ENCODE measurements at places on chromosomes 7 and 10.

DNA sequence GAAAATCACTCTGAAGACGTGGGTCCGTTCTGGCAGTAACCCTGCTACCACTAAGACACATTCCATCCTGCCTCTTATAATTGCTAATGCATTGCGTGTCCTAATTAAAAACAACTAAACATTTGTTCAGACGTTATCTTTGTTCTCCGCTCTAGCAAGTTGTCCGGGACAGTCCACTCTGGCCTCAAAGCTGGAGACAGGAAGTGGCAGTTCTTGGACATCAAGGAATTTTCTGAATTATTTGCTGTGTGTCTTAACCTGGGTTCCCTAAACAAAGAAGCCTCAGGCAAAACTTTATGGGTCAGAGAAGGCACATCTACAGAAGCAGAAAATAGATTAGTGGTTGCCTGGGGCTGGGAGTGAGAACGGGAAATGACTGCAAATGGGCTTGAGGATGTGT lies 199.1 kb downstream of the CALN1 start:
- no peak for DNase-seq

DNA sequence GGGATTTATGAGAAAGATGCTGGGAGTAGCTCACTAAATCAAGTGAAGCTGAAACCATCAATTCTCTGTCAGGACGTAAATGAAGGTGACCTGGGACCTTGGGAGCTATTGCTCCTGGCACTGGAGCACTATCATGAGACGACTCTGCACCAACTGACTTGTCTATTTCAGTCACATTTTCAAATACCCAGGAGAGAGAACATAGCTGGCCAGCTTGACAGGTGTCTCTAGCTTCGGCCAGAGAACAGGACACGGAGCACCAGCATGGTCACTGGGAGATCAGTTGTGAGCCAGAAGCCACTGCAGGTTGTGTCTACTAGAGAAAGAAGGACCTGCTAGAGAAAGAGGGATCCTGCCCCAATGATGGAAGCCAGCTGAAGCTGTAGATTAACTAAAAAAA lies 17.4 kb upstream of the ATOH7 start:
- DNase-seq = no peak

- no peak for DNase-seq
Observed at GRCh38 chr10:103835096-103836050, 20.0 kb downstream of the SH3PXD2A start.

DNA sequence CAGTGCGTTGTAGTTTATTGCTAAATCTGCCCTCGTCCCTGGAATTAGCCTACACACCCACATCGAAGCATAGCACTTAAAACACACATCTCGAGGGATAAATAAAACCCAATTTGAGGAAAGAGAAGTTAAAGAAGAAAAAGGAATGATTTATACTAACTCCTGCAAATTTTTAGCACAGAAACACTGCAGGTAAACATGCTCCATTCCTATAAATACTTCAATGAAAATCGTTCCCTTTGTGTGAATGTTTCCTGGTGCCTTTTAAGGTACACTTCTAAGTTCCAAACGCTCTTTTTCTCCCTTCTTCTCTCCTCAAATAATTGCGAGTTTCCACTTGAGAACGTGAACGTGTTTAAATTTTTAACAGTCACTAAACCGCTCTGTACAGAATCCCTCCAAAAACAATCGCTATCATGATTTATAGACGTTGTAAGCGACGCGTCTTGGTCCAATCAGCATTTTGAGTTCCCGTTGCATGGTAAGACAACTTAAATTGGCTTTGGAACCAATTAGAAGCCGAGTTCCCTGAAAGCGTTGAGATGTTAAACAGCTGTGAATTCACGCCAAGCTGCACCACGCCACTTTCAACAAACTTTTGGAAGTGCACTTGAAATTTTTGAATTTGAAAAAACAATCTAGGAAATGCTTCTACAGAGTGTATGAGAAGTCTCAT lies 12.5 kb upstream of the EBLN1 start:
- DNase-seq = no peak

DNA sequence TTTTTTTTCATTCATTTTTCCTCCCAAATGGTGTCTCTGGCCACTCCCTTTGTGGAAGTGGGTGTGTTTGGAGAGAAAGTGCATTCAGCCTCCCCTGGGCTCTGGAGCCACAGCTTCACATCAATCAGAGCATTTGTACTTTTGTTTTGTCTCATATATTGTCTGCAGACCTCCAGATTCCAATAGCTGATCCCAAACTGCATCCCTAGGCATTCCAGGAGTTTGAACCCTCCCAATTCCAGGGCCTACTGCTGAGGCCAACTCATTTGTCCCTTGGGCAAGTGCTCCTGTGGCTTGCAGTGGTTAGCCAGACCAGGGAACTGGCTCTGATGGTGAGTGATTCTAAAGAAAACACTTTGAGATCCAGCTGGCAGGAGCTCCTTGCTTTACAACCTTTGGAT lies 163.3 kb downstream of the IPMK start:
- no peak for DNase-seq

DNA sequence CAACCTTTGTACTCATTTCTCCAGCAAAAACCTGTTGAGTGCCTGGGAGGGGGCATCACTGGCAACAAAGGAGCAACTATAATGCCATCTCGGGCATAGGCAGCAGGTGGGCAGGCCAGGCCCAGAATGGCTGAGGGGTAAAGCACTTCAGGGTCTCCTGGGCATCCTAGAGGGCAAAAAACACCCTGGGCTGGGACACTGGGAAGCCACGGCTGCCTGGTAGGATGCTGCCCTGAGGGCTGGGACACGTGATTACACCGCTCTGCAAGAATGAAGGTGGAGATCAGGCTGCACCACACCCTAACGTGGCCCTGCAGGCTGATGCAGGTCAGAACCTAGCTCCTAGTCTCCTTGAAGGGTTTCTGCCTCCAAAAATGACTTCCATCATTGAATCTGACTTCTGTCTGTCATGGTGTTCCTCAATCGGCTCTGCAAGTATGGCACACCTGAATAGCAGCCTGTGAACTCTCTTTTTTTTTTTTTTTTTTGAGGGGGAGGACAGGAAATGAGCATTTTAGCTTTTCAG lies 4.5 kb upstream of the TRAPPC14 start:
- no peak for DNase-seq

GRCh38 chr7:139972029-139972428 lies 90.7 kb downstream of the PARP12 start:
- no peak for DNase-seq

GRCh38 chr7:70156057-70156456 lies 557.8 kb downstream of the AUTS2 start:
- DNase-seq = no peak

DNA sequence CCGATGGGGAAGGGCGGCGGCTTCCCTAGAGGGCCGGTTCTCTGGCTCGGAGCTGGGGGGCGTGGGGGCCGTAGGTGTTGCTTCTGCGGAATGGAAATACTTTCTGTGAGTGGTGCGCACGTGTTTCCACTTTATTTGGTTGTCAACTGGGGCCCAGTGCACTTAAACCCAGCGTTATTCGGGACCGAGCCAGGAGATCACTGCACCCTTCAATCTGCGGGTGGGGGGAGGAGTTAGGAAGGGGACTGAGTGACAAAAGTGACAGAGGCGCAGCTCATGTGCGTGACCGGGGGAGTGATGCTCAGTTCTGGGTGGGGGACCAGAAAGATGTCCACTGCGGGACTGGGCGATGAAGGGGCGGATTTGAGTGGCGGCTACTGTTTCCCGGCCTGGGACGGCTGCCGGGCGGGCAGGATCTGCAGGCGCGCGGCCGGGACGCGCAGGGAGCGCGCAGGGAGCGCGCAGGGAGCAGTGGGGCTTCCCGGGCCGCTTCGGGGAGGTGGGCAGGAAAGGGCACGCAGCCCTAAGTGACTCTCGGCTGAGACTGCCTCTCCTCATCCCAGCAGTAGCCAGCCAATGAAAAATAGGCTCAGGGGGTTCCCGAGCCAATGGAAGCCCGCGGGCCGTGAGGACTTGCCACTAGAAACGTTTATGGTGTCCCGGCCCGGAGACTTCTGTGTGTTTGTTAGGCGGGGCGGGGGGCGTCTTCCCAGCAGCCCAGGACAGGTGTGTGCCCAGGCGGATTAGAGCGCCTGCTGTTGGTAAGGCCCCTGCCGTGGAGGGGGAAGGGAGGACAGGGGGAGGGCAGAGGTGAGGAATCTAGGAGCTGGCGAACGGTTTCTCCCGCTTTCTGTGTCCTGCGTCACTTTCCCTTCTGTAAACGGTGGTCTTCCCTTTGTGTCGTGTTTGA lies 54.3 kb upstream of the KDM7A start:
- no peak for DNase-seq

DNA sequence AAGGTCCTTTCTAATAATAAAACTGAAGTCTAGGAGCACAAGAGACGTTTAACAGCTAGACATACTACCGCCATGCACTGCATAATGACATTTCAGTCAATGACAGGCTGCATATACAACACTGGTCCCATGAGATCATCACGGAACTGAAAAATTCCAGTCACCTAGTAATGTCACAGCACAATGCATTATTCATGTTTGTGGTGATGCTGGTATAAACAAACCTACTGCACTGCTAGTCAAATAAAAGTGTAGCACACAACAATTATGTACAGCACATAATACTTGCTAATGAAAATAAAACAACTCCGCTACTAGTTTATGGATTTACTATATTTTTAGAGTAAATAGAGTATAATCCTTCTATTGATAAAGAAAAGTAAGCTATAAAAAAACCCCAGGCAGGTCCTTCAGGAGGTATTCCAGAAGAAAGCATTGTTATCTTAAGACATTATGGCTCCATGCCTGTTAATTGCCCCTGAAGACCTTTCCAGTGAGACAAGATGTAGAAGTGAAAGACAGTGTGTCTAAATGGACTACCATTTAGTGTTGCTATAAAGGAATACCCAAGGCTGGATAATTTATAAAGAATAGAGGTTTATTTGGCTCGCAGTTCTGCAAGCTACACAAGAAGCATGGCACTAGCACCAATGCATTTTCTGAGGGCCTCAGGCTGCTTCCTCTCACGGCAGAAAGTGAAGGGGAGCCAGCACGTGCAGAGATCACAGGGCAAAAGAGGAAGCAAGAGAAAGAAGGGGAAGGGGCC lies 47.1 kb downstream of the HIBADH start:
- DNase-seq = no peak

GRCh38 chr7:106965108-106965507 lies 79.4 kb upstream of the PRKAR2B start:
- DNase-seq = no peak

- DNase-seq = no peak
Observed at GRCh38 chr10:63429281-63429680, 36.5 kb downstream of the JMJD1C start.

GRCh38 chr10:79424221-79425073 lies 21.0 kb downstream of the ZCCHC24 start:
- no peak for DNase-seq

DNA sequence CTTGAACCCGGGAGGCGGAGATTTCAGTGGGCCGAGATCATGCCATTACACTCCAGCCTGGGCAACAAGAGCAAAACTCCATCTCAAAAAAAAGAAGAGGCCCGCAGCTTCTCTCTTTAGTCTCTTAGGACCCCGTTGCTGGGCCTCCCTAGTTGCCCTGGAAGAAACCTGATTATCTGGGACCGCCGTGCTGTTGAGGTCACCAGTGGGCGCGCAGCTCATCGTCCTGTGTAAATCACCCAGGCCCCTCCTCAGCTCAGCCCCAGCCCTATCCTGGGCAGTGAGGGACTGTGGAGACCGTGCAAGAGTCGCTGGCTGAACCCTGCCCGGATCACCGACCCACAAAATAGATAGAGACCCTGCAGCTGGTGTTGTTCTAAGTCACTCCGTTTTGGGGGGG lies 85.0 kb downstream of the UNCX start:
- DNase-seq = no peak

GRCh38 chr7:29895559-29895958 lies 89.3 kb downstream of the WIPF3 start:
- DNase-seq = no peak

GRCh38 chr7:105796365-105796764 lies 80.0 kb downstream of the ATXN7L1 start:
- no peak for DNase-seq

- DNase-seq = no peak
Observed at GRCh38 chr10:29452546-29452945, 163.7 kb downstream of the LYZL1 start.

DNA sequence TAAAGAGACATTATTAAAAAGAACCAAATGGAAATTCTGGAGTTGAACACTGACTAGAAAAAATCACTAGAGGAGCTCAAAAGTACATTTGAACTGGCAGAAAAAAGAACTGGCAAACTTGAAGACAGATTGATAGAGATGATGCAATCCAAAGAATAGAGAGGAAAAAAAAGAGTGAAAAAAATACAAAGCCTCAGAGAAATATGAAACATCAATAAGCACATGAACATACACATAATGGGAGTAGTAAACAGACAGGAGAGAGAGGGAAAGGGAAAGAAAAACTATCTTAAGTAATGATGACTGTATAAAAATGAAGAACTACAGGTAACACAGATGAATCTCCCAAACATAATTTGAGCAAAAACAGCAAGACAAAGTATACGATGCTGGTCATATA lies 61.1 kb downstream of the CNOT4 start:
- no peak for DNase-seq

DNA sequence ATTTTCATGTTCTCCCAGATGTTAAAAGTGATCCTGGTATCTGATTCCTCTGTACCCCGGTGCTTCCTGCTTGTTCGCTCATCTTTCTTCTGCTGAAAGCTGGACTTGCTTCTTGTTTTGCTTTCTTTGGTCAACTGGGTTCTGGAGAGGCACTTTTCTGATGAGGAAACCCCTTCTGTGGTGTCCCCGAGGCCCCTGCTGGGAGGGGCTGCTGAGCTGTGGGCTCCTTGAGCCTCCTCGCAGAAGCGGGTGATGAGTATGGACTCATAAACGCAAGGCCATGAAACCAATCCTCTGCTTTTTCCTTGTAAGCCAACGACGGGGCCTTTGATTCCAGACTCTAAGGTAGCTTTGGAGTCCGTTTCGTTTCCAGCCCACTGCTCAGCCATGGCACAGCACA lies 7.8 kb downstream of the WIPI2 start:
- no peak for DNase-seq

- DNase-seq = no peak
Observed at GRCh38 chr7:140042386-140042670, 20.4 kb downstream of the PARP12 start.

DNA sequence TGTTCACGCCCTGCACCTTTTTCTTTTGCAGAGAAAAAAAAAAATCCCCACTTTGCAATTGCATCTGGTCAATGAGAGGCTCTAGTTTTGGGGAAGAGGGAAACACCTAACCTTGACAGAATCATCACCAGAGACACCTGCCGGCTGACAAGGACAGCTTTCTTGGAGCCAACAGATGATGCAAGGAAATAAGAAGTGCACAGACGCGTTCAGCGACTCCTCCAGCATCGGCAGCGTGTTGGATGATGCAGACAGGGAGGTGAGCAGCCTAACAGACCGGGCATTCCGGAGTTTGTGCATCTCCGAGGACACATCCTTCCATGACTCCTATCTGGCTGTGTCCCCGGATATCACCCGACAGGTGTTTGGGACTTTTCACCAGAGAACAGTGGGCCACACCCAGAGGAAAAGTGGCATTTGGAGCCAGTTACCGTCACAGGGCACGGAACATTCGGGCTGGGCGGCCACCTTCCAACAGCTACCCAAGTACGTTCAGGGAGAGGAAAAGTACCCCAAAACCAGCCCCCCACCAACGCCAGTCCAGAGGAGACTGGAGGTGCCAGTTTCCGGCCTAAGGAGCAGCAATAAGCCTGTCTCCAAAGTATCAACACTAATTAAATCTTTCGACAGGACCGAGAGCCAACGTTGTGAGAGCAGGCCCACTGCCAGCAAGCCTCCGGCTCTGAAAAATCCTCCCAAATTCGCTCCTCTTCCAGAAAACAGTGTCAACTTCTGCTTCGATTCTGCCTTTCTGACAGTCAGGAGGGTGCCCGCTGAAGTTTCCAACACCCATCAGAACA lies 23.6 kb downstream of the C10orf71 start:
- DNase-seq = no peak

Measured in RCC 7860 (cell line).